Suprapubic skin (tissue), 4 donors: ENCODE measurements at places on chromosomes 3 and 15. TPM values are rescaled to one million over a fixed set of nuclear protein-coding genes. Genes with fewer than 3 reads are reported as not detected.

Gene TIGIT
- total RNA-seq: not detected

Gene DYNLT2B
- 9.5 TPM for total RNA-seq

Gene KLHL24
- total RNA-seq: 102 TPM

Gene APBA2
- total RNA-seq: 3.0 TPM

Gene PFN2
- total RNA-seq: 17.8 TPM

Gene SAXO2
- 0.23 TPM for total RNA-seq

Gene TUSC7
- total RNA-seq: not detected

Gene TTLL13
- not detected for total RNA-seq

Gene ITGB5
- total RNA-seq: 159 TPM
